ENCODE measurements at places on chromosomes 5 and 9.

DNA sequence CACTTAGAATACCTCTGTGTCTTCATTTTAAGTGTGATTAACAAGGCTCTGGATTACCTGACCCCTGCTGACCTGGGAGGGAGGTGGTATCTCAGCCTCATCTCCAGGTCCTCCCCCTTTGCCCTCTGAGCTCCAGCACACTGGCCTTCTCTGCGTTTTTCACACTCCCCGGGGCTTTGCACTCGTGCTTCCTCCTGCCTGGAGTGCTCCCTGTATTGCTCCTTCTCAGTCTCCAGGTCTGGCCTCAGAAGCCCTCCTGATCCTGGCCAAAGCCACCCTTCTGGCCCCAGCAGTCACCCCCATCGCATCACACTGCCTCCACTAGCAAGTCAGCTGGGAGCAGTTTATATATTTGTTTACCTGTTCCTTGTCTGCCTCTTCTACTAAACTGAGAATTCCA lies 13.6 kb upstream of the NEUROG1 start:
- no peak for DNase-seq

DNA sequence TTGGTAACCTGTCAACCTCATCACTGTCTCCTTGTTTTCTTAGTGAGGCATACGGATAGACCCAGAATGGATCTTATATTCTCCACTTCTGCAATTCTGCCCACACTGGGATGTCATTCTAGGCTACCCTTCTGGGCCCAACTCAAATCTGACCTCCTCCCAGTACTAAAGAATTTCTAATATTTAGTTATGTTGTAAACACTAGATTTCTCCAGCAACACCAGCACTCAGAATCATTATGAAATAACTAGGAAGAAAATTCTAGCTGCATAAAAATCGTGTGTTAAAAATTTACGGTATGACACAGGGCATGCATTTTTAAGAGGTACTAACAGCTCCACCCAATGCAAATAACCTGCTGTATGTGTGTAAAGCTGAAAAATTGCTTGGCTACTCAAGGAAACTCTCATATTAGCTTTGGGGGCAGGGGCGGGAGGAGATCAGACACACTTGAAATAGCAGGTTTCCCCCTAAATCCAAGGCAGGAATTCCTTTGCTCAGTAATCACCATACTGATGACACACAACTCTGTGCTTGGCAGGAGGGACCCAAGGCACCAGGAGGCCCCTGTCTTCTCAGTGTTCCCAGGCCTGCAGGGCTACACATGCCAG lies 27.3 kb downstream of the MACROH2A1 start:
- no peak for DNase-seq

GRCh38 chr5:138872841-138873465 lies 2.2 kb downstream of the LRRTM2 start:
- no peak for DNase-seq

GRCh38 chr9:35831040-35831439 lies 2.0 kb downstream of the TMEM8B start:
- DNase-seq: no peak

GRCh38 chr5:97618721-97619120 lies 435.7 kb upstream of the RIOK2 start:
- no peak for DNase-seq

- peak; percentile 60 for DNase-seq
Measured at GRCh38 chr9:133238272-133238850, 29.3 kb upstream of the OBP2B start.

- no peak for DNase-seq
Measured at GRCh38 chr9:37032713-37033112, 1.4 kb downstream of the PAX5 start.

DNA sequence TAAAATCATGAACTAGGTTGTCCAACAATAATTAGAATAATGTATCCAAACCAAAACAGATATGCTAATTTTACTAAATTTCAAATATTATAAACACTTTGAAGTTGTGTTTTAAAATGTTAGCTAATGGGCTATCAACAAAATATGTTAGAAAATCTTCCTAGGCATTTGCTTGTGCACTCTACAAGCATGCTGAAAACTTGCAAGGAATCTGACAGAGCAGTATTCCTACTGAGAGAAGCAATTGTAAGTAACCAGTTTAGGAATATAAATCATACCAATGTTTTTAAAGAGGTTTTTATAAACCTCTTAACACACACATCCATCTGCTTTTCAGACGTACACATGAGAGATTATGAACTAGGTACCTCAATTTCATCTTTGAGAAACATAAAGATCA lies 228.4 kb upstream of the TBCA start:
- DNase-seq: no peak

DNA sequence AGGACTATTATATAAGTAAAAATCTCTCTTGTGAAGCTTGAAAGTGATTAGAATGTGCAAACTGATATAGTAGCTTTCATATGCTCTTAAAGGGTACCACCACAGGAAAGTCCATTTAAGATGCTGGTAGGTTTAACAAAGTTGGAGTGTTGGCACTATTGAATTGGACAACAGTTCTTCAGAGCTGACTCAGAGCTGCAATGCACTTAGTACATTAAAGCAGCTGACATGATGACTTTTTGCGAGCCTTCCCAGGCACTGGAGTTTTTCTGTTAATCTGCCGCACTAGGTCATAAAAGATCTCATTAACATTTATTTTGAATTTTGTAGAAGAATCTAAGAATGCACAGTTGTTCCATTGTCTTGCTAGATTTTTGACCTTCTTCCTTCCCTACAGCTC lies 243.8 kb downstream of the ADAMTSL1 start:
- no peak for DNase-seq

- no peak for DNase-seq
Measured at GRCh38 chr5:129905473-129906176, 1.4 kb downstream of the CHSY3 start.

GRCh38 chr5:135723491-135723890 lies 111.0 kb upstream of the SLC25A48 start:
- DNase-seq: no peak

DNA sequence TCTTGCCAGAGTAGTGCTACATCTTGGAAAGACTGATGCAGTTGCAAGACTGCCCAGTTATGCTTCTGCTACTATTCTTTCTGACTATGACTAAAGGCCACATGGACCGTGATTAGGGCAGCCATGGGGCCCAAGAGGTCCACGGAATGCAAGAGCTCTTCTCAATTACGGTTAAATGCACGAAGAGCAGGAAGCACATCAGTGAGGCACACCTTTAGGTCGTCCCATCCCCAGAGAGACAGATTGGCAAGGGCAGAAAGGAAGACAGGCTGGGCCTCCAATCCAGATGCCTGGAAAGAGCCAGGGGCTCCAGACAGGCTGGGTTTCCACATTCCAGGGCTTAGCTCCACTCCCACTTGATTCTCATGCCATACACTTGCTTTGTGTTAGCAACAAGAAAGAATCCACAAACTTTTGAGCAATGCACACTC lies 132.3 kb upstream of the SLIT3 start:
- DNase-seq: no peak

GRCh38 chr9:96209407-96210271 lies 92.3 kb downstream of the HSD17B3 start:
- DNase-seq: no peak

- DNase-seq: no peak
Measured at GRCh38 chr5:124007675-124008398, 495.9 kb downstream of the CSNK1G3 start.

- DNase-seq: no peak
Measured at GRCh38 chr5:40238066-40238745, 441.5 kb upstream of the PTGER4 start.

DNA sequence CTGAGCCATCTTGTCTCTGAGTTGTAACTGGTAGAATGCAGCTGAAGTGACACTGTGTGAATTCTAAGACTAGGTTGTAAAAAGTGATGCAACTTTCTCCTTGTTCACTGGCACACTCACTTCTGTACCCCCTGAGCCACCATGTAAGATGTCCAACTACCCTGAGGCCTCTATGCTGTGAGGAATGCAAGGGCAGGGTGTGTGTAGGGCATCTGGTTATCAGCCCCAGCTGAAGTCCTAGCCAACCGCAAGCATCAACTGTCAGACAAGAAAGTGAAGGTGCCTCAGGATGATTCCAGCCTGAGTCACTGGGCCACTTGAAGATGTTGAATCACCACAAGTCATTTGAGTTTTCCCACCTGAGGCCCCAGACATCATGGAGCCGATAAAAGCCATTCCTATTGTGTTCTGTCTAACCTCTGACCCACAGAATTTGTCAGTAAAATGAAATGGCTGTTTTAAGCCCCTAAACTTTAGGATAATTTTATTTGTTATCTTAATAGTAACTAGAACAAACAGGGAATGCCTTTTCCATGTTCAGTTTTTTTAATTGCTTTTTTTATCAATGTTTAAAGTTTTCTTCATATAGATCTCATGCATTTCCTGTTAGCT lies 18.7 kb upstream of the RHOBTB3 start:
- no peak for DNase-seq

GRCh38 chr9:126233913-126234525 lies 92.6 kb upstream of the MVB12B start:
- DNase-seq: no peak
